ENCODE measurements at places on chromosomes 12 and 14.

- peak; percentile 53 for DNase-seq
Measured at GRCh38 chr12:54411391-54412241, 7.5 kb downstream of the ITGA5 start.

DNA sequence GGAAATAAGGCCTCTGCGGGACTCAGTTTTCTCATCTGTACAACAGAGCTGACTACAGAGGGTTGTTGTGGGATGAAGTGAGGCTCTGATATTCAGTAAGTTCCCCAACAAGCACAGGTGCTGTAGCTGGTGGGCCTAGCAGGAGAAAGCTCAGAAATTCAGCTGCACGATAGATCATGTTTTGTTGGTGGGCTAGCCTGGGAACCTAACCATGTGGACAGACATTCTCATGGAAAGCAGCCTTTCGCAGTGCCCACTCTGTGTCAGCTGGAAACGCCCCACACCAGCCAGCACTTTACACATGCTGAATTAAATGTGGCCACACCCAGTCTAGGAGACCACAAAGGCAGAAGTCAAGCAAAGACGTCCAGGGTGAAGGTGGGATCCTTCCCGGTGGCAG lies 16.1 kb downstream of the PITPNM2 start:
- no peak for DNase-seq

GRCh38 chr12:4261655-4262054 lies 11.9 kb upstream of the CCND2 start:
- DNase-seq: no peak

DNA sequence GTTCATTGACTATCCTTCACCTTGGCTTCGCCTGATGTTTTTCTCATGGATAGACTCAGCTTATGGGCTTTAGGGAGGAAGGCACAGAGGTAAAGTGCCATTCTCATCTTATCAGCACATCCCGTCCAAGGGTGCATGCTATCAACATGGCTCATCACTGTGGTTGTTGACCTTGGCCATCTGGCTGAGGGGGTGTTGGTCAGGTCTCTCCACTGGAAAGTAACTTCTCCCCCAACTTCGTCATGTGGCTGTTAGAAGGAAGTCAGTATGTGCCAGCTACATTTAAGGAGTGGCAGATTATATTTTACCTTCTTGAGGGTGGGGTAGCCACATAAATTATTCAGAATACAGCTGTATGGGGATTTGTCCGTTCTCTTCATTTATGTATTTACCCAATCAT lies 68.9 kb downstream of the EML1 start:
- no peak for DNase-seq

DNA sequence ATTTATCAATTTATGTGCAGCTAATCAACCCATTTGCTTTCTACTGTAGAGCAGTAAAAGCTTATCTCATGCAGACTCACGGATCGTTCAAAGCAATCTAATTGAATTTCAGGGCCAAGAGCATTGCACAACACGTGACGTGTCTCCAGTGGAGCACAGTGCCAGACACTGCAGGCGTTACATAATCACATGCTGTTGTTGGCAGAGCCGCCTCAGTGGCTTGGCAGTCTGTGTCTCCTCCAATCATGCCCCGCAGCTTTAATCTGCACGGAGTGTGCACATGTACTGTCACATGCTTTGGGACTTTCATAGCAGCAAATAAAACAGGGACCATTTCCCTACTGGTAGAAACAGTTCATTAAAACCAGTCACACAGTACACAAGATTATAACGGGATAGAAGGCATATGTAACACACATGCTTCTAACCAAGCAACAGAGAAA lies 309.3 kb downstream of the ITPR2 start:
- DNase-seq: no peak

GRCh38 chr12:110042264-110042663 lies 6.1 kb downstream of the C12orf76 start:
- DNase-seq: no peak

- no peak for DNase-seq
Measured at GRCh38 chr12:23039834-23040233, 414.9 kb downstream of the ETNK1 start.

DNA sequence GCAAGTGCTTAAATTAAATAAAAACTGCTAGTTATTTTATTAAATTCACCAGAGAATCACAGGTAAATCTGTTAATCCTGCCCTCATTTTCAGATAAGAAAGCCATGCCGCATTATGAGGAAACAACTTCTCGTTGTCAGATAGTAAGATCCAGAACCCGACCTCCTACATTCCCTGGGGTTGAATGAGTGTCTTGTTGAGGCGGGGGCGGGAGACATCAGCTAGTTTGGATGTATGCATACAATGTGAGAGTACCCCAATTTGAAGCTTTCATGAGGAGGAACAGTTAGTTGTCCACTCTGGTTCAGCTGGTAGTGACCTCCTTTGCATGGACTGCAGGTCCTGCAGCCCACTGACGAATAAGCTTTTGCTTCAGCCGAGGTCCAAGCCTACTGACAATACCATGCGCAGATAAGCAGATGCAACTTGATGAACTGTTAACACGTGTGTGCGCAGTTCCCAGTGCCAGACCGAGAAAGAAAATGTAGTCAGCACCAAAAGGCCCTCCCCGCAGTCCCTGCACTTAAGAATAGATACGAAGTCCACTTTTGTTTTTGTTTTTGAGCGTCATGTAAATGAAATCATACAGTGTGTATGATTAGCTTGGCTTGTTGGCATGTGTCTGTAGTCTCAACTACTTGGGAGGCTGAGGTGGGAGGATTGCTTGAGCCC lies 34.9 kb downstream of the EVL start:
- DNase-seq: no peak

DNA sequence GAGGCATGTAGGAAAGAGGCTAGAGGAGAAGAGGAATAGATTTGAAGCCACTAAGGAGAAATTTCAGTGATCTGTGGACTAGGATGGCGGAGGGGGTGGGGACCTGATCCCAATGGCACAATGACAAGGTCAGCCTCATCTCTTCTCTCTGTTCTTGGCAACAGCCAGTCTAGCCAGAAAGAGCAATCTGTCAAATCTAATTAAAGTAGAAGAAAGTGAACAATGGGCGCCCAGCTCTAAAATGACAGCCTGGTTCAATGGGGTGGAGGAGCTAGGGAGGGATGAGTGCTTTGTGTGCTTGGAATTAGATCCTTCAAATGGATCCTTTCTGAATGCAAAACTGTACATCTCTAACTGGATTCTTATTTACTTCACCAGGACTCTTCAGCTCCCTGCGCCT lies 37.2 kb upstream of the TUBA1C start:
- no peak for DNase-seq

DNA sequence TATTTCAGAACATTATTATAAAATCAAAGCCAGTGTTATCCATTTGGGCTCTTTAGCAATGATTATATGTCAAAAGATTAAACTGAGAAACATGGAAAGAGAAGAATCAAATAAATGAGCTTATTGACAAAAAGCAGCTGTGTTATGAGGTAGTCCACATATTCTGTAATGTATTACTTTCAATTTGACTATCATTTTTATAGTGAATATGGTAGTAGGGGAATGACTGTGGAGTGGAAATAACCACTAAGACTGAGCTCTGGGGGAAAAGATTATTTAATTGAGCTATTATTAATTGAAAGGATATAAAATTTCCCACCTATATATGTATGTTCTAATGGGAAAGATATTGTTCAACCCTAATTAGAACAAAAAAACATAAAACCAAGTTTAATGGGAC lies 381.3 kb downstream of the TMTC2 start:
- no peak for DNase-seq

- DNase-seq: no peak
Measured at GRCh38 chr12:112936264-112936663, 2.0 kb upstream of the OAS3 start.

GRCh38 chr14:100155049-100155621 lies 4.3 kb downstream of the DEGS2 start:
- no peak for DNase-seq

GRCh38 chr14:55957950-55958349 lies 160.3 kb upstream of the PELI2 start:
- DNase-seq: no peak

- DNase-seq: peak; percentile 50
Measured at GRCh38 chr12:112170376-112170775, 45.0 kb downstream of the TRAFD1 start.

- no peak for DNase-seq
Measured at GRCh38 chr12:23098110-23098509, 473.1 kb downstream of the ETNK1 start.

- DNase-seq: no peak
Measured at GRCh38 chr12:123449249-123449733, 8.6 kb upstream of the SNRNP35 start.

GRCh38 chr14:96198430-96199130 lies 6.1 kb upstream of the BDKRB2 start:
- DNase-seq: no peak

GRCh38 chr14:93114068-93114710 lies 1.5 kb downstream of the ITPK1 start:
- DNase-seq: no peak

- no peak for DNase-seq
Measured at GRCh38 chr12:70557583-70558191, 79.5 kb downstream of the PTPRB start.

GRCh38 chr12:30932881-30933280 lies 6.3 kb downstream of the TSPAN11 start:
- DNase-seq: no peak

DNA sequence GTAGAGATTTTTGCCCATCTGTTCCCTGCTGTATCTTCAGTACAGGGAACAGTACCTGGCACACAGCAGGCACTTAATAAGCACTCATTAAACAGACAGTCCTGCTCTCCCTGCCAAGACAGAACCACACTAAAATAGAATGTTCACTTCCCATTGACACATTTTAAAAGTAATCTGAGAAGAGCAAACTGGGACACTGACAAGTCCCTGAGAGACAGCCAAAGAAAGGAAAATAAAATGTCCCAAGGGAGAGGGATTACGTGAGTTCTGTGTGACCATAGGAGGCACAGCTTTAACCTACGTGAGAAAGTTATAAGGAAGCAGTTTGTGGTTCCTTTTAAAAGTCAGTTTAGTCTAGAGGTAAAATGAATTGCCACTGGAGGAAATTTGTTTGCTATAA lies 43.9 kb upstream of the SYCP3 start:
- no peak for DNase-seq

DNA sequence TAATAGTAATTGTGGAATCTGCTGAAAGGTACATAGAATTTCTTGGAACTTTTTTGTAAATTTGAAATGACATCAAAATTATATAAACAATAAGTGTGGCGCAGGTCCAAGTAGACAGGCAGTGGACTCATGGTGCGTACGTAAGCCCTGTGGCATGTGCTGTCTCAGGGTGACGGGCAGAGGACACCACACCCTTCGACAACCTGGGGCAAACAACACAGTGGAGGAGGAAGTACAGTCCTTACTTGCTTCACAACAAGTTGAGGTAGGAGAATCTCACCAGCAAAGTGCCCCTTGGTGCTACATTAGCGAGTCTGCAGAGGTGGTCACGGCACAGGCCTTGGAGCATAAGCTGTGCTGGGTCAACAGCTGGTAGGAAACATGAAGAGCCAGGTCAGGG lies 180.9 kb downstream of the AEBP2 start:
- no peak for DNase-seq

GRCh38 chr12:6943389-6943721 lies 261 bp upstream of the RNU7-1 start:
- peak; percentile 94 for DNase-seq

- peak; percentile 40 for DNase-seq
Measured at GRCh38 chr14:63524537-63525155, 18.5 kb downstream of the PPP2R5E start.

GRCh38 chr14:70698288-70698687 lies 56.6 kb downstream of the TTC9 start:
- no peak for DNase-seq

DNA sequence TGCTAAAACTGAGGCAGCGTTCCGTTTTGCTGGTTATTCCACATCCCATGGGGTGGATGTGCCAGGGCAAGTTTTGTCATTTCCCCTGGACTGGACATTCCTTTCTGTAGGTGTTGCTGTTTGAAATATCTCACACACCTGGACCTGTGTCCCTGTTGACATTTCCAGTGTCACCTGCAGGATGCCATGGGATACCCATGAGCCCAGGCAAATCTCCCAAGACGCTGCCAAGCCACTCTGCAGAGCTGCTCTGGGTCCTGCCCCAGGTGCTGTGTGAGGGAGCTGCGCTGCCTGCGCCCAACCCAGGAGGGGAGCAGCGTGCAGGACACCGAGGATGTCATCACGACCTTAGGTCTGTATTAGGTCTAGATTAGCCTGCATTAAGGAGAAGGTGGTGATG lies 5.2 kb upstream of the PACS2 start:
- no peak for DNase-seq

- DNase-seq: no peak
Measured at GRCh38 chr12:42617622-42618021, 28.1 kb upstream of the PRICKLE1 start.

GRCh38 chr12:132218527-132218875 lies 74.2 kb downstream of the NOC4L start:
- no peak for DNase-seq

DNA sequence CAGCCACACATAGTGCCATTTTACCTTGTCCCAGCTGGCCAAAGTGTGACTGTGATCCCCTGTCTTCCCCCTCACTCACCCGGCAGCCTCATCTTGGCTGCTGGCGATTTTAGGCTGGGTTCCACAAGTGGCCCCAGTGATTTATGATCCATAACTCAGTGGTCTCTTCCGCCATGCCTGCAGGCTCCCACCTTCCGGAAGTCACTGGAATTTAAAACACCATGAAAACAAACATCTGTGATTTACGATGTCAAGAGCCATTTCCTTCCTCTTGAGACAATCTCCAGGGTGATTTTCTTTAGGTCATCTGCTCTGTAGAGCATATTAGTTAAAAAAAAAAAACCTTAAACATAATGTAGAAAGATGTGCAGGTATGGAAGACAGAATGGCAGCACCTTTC lies 282.3 kb downstream of the CACNA1C start:
- no peak for DNase-seq

DNA sequence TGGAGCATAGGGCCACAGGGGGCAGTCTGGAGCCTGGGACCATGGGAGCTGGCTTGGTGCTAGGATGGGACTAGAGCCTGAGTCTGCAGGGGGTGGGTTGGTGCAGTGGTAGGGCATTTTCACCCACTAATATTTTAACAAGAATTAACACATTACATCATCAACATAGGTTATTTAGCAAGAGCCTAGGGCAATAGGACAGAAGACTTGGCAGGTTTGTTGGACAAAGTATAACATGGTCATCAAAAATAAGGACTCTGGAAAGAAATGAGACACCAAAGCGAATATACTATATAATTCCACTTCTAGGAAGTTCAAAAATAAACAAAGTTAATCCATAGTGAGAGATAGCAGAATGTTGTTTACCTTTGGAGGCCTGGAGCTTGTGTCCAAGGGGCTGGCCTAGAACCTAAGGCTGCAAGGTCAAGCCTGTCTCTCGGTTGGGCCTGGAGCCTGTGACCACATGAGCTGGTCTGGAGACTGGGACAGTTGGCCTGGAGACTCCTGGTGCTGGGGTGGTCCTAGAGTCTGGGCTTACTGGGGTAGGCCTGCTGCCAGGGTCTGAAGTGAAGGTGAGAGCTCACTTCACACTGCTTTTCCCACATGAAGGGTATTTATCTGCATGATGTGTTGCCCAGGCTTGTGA lies 28.1 kb upstream of the CNOT2 start:
- DNase-seq: no peak

- no peak for DNase-seq
Measured at GRCh38 chr12:56541631-56542030, 20.0 kb downstream of the RBMS2 start.

DNA sequence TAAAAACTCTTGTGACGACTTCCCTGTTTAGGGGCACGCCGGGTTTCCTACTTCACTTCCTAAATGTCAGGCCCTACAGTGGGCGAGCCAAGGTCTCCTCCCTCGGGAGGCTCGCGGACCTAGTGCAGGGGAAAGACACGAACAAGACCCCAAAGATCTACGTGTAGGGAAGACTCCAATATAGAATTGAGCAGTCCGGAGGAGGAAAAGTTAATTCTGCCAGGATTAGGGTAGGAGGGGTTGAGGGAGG lies 564 bp downstream of the ATXN3 start:
- DNase-seq: peak; percentile 30
